CD14-positive monocyte (primary cell): ENCODE measurements at places on chromosomes 5 and 9. TPM values are rescaled to one million over a fixed set of nuclear protein-coding genes. Genes with fewer than 3 reads are reported as not detected.

- no peak for DNase-seq
Observed at GRCh38 chr5:81391-82021, 10.5 kb upstream of the PLEKHG4B start.

Gene NUDT12
- 0.28 and 1.1 TPM in 2 replicates for polyA plus RNA-seq

GRCh38 chr9:119027901-119028699 lies 341.1 kb downstream of the BRINP1 start:
- no peak for DNase-seq

Gene FAM13B
- 11.5 TPM for polyA plus RNA-seq

Gene KLF9
- polyA plus RNA-seq = 15.8 and 26.1 TPM in 2 replicates

Gene LCN15
- polyA plus RNA-seq = not detected

DNA sequence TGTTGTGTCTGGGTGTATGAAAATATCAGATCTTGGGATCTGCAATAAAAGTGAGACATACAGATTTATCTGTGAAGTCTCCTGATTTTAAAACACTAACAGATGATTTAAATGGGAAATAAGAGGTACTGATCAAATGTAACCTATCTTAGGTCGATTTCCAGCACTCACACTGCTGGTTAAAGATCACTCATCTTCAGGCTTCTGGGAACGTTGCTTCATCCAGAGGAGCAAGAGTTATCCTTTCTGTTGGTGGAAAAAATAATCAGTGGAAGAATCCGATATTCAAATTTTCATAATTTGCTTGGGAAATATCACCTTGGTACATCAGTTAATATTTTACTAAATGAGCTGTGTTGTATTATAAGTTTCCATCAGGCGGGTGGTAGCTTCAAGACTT lies 876.8 kb upstream of the WWC1 start:
- no peak for DNase-seq
